ENCODE measurements at places on chromosomes 5 and 9.

GRCh38 chr5:96868603-96869371, 7.5 kb upstream of the ERAP2 start:
- peak; percentile 84 for DNase-seq

DNA sequence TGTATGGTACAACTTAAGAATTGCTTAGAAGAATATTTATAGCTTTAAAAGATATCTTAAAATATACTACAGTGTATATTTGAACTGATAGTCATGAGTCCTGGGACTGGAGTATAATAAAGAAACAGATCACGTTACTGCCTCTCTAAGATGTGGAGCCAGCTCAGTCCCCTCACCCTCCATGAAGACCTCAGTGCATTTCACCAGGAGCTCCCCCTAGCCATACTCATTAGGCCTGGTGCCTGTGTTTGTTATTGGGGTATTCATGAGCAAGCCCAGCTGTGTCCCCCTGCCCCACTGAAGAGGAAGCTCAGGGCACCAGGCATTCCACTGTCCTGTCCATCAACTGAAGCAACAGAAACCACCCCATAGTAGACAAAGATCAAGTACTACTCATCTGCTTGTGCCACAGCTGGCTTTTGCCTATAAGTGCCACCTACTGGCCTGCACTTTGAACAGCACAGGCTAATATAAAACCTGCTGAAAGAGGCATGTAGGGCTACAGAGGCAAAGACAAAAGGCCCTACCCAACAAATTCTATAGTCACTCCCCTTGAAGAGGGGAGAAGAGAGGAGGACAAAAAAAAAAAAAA, 850.2 kb upstream of the NUDT12 start:
- peak; percentile 10 for DNase-seq

DNA sequence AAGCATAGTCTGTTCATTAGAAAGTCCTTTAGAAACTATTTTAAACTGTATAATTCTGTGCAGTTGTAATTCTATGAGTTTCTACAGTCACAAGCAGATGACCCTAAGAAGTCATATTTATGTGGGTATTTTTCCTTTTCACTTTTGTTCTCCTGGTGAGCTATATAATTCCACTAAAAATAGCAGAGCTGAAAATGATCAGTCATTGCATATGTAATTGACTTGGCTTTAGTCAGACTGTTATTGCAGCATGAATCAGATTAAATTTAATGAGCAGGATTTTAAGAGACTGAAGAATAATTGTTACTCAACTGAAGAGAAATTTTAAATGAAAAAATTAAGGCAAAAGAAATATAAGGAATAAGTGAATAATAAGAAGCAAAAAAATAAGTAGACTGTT, 108.5 kb downstream of the MTREX start:
- peak; percentile 67 for DNase-seq

DNA sequence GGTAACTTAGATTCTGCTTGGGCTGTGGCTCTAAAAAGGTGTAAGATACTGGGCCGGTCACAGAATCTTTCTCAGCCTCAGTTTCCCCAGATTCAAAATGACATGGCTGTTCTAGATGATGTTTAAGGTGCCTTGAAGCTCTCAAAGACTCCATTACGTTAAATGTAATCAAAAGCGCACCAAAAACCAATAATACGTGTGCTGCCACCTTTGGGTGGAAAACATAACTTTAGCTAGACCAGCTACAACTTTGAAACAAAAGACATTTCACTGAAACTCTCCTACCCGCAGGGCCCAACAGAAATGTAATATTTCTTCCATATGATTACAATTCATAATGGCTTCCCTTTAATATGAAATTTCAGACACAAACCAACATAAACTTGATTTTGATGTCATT, 35.0 kb upstream of the PCSK5 start:
- DNase-seq, result peak; percentile 46

DNA sequence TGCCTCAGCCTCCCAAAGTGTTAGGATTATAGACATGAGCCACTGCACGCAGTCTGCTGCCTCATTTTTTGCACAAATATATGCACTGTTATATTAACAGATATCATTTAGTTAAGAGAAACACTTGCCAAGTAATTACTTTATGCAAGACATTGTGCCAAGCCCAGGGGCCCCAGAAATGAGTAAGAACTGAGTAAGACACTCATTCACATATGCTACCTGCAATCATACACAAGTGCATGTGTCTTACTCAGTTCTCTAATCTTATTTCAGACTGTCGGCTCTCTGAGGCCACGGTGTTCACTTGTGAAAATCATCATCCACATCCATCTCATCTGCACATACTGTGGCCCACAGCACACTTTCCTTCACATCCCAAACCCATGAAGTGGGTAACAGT, 16.0 kb downstream of the TRAF1 start:
- DNase-seq, result no peak

GRCh38 chr5:93583768-93584595, 960 bp downstream of the NR2F1 start:
- peak; percentile 81 for DNase-seq

DNA sequence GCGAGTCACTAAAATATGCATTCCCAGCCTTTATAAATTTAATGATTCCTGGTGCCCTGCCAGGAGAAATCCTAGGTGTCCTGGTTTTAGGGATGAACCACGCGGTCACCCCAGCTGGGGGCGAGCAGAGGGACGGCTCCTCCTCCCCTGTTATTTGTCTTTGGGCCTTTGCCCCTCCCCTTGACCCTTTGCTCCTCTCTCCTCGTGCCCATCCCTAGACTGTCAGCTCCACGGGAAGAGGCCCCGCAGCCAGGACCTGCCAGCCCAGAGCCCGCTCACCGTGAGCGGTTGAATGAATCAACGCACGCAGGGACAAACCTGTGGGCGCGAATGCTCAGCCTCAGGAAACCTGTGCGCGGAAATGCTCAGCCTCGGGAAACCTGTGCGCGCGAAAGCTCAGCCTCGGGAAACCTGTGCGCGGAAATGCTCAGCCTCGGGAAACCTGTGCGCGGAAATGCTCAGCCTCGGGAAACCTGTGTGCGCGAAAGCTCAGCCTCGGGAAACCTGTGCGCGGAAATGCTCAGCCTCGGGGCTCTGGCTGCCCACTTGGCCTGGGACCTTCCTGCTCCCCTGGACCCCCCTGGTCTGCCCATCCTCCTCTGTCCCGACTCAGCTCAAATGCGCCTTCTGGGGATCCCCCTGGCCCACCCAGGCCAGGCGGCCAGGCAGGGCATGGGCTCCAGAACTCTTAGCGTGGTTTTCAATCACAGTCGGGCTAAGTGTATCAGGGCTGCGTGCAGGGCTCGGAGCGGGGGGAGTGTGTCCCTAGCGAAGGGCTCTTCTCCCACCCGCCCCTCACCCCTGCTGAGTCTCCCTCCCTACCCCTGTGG, 140.5 kb upstream of the COL5A1 start:
- DNase-seq, result no peak

- no peak for DNase-seq
These were observed 6.4 kb downstream of the NOP16 start for GRCh38 chr5:176381979-176382378.

All from GM23248 (cell line).